ENCODE measurements at places on chromosomes 16 and 17.
A peak's percentile ranks its signal among the peaks of the same experiment; 100 is the strongest.

DNA sequence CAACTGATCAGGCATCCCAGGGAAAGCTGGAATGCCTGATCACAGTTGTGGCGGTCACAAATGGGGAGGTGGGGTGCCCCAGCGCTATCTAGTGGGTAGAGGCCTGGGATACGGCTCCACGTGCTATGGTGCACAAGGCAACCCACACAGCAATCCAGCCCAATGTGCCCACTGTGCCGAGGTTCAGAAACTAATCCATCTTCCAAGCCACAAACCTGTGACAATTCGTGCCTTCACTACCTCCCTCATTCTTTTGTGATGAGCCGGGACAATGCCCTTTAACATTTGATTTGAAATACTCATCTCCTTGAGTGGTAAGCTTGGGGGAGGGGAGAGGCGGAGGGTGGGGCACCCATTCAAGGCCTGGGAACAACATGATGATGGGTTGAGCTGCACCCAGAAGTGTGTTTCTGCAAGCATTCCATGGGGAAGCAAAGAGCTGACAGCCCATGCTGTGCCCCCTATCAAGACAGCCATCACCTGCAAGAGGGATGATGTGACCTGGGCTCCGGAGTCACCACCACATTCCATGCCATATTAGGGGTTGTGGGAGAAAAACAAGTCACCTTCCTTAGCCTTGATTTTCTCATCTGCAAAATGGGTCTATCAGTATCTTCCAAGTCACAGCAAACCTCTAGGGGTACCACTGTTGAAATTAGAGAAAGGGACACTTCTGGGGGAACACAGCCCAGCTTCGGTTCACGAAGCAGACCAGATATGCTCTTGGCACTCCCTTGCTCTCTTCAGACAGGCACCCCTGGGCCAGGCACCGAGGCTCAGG lies 3.7 kb downstream of the ELOB start:
- no peak for DNase-seq

DNA sequence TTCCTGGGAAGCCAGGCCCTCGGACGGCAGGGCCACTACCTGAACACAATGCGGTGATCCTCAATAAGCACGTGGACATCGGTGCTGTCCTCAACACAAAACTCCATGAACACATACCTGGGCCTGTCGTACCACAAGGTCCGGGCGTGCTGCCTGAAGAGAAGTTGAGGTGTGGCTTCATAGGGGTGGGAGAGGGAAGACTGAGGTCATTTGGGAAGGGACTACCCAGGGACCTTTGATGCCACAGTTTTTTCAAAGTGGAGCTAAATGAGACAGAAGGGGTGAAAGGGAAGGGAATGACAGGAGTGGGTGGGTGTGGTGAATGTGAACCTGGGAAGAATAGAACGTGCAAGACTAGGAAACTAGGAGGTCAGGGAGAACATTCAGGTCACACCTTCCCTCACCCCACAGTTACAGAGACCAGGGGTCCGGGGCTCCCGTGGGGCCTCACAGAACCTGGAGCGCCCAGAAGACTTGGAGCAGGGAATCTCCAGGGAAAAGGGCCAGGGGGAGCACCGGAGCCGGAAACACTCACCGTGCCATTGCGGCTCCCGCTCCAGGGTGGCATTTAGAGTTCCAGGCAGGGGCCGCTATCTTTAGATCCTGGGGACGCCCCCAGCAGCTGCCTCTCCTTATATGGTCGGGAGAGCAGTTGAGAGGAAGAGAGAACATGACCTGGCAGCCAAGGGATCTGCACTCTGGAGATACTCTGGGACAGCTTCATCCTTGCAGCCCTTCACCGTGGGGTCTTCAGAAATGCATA lies at the start of gene PTGES3L:
PTGES3L (minus strand) TSS at position 570 of the 763 bp plus-strand sequence; CDS start at position 543, 27 bp downstream.
- no peak for DNase-seq

- peak; percentile 28 for DNase-seq
These were observed 293.4 kb downstream of the XYLT1 start for GRCh38 chr16:17177242-17177958.

DNA sequence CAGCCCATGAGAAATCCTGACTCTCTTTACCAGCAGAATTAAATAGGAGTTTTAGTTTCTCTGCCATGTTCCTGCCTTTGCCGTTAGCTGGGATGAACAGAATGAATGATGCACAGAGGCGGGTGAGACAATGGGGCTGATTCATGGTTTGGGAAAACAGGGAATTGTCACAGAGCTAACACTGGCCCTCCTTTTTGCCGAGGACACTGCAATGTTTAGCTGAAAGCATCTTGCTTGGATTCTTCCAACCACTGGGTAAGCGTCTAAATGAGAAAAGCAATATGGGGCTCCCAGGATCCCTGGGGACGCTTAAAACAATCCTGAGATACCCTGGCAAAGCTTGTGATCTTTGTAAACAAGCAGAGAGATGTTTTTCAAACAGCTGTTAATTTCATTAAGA lies 12.8 kb upstream of the PAFAH1B1 start:
- no peak for DNase-seq

GRCh38 chr17:3027786-3028532 lies 35.4 kb downstream of the OR1D5 start:
- DNase-seq: no peak

GRCh38 chr16:72639494-72639893 lies 408.4 kb downstream of the ZFHX3 start:
- DNase-seq: no peak

- DNase-seq: no peak
These were observed 47.7 kb upstream of the LCMT1 start for GRCh38 chr16:25063865-25064264.

GRCh38 chr17:11719203-11719602 lies 120.9 kb downstream of the DNAH9 start:
- no peak for DNase-seq

GRCh38 chr17:80831491-80831890 lies 160.2 kb upstream of the CHMP6 start:
- no peak for DNase-seq

DNA sequence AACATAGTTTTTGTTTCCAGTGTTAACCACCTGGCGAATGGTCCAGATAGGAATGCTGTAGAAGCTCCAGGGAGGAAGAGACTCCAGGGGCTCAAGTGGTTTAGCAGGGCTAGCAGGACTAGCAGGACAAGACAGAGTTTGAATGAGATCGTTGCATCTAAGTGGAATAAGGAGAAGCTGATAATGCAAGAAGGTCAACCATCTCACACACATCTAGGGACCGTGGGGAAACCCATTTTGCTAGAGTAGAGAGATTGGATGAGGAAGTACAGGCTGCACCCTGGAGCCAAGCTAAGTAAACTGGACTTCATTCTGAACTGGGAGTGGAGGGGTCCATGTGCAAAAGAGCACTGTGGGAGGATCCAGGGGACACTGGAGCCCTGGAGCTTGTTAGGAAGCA lies 86.1 kb upstream of the HSBP1 start:
- DNase-seq: no peak

DNA sequence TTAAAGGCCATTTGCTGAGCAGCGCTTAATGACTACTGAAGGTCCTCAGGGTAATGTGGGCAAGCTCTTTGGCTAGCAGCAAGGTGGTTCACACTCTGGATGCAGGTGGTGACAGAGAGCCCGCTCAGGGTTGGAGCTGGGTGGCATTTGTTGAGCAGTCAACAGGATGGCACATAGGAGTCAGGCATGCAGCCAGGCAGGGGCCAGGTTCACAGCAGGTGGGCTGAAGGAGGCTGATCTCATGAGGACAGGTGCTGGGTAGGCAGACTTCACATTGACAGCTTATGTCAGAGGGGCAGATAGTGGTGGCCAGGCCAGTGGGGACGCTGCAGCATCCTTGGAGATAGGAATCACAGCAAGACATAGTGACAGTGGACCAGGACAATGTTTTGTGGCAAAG lies 4.5 kb downstream of the KRTAP3-1 start:
- DNase-seq: no peak

DNA sequence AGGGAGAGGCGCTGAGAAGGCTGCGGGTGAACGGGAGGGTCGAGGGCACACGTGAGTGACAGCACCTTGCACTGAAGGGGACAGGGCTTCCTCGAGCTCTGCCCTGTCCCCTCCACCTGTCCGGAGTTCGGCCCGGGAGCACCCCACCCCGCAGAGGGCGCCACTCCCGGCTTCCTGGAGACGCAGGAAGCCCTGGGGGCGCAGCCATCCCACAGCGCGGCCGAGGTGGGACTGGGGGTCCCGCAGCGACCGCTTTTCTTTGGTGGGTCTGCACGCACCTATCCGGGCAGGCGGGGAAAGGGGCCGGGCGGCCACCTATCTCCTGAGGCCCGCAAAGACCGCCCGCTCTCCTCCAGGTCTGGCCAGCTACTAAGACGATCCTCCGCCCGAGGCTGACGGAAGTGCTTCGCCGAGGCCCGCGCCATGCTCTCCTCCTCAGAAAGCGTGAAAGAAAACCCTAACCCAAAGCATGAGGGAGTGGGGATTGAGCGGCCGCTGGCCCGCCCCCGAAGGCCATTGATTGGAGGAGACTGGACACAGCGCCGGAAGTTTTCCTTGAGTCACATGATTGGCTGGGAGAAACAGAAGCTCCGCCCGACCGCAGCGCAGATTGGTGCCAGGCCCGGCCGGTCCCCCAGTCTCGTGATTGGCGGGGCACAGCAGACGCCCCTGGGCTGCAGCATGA lies 34.4 kb downstream of the DDX19A start:
- DNase-seq: peak; percentile 88

GRCh38 chr17:72452286-72453173 lies 331.7 kb downstream of the SOX9 start:
- DNase-seq: no peak

- peak; percentile 94 for DNase-seq
These were observed 17.7 kb upstream of the SMURF2 start for GRCh38 chr17:64679710-64680216.

GRCh38 chr17:41402161-41402560 lies 4.8 kb upstream of the KRT31 start:
- DNase-seq: no peak

All from AG09309 (cell line).